Stimulated activated CD4-positive, alpha-beta T cell treated with anti-CD3 and anti-CD28 coated beads, Interleukin-1b, Interleukin-23, amount 100 ng/mL, for 48 hours (primary cell): ENCODE measurements at places on chromosomes 5 and 9.

GRCh38 chr5:111836426-111836825, 79.4 kb upstream of the NREP start:
- DNase-seq, result no peak

DNA sequence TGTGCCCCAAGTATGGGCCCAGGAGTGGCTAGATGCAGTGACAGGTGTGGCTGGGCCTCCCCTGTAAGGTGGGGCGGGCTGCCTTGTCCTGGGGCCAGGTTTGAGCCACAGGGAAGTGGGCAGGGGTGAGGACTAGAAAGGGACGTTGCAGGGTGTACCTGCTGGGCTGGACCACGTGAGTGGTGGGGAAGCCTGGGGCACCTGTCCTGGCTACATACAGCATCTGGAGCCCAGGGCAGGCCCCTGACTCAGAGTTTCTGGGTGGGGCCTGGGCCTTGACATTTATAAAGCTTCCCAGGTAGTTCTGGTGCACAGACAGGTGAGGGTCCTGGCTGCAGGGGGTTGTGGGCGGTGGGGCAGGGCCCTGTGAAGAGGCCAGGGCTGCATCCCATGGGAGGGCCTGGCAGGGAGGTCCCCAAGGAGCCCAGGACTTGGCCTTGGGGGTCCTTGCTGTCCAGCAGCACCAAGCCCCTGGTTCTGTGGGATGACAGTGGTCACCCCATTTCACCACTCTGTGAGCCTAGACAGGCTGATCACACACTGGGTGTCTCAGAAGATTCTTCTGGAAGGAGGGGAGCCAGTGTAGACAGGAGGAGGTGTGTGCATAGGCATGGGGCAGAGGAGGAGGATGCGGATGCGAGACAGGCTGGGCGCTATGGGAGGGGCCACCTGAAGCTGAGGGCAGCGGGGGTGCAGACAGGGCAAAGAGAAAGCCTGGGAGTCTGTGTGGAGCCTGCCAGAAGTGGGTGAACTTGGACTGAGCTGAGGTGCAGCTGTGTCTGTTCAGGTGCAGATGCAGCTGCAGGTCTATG, 94.0 kb downstream of the PHF2 start:
- DNase-seq, result peak; percentile 22

DNA sequence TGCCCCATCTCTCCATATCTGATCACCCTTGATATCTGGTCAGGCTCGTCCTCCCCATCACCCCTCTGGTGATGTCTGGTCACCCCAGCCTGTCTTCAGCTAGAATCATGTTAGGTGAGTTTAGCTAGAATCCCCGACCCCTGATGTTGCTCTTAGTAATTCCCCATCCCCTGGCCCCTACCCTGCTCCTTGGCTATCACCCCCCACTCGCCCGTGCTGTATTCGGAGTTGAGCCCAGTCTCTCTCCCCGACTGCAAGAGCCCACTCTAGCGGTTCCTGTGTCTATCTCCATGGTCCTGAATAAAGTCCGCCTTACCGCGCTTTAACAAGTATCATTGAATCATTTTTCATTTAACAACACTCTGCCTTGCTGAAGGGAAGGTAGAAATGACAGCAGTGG, 33.7 kb downstream of the ADAMTS2 start:
- no peak for DNase-seq

DNA sequence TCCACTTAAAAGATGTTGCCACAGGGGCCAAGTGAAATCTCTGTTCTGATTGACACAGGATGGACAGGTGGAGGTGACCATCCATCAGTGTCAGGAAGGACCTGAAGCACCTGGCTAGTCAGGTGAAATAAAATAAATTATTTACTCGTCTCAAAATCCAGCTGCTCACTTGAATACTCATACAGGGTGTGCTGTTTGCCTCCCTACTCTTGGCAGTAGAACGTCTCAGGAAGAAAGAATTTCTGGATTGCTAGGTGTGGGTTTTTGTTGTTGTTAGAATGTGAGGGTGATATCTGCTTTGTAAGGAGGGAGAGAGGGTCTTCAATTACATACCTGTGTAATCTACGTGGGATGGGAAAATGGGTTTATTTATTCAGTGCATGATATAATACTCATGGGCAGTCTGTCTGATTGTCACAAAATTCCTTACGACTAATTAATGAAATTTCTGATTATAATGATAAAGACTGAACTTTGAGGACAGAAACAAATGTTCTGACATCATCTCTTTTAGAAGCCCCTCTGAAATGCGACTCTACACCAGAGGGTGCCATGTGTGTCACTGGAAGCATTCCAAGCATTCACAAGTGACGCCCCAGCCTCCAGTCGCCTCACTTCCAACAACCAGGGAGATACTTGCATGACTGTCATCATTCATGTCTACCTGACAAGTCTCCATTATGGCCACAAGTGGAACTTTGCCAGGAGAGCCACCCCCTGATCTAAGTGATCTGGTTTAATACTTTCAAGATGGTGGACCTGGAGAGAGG, 218.4 kb downstream of the GAPVD1 start:
- no peak for DNase-seq

DNA sequence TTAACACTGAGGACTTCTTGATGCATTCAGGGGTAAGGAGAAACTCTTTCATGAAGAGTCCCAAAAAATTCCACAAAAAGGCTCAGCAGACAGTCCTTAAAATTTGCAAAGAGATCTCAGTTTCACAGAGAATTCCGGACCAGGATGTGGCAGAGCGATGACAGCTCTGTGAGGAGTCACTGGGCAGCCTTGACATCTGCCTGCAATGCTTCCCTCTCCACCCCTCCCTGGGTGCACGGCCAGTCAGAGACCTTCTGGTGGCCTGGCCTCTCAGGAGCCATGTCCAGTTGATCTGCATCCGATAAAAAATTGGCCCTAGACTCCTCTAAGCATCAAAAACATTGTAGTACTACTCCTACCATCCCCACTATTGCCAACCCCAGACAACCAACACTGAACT, 76.8 kb downstream of the MACROH2A1 start:
- DNase-seq, result no peak

DNA sequence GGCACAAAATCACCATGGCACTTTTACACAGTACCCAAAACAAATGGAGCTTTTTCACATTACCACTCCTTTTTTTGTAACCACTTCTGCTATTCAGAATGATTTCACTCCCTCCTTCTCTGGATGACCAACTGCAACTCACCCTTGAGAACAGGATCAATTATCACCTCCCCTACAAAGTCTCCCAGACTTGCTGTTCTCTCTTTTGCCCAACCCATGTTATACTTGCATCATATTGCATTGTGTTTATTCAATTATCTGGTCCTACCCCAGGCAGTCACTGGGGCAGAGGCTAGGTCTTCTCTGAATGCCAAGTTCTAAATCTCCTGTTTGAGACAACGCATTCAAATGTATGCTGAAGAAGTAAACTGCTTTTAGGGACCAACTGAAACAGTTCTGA, 96.0 kb downstream of the GPR21 start:
- DNase-seq, result no peak

DNA sequence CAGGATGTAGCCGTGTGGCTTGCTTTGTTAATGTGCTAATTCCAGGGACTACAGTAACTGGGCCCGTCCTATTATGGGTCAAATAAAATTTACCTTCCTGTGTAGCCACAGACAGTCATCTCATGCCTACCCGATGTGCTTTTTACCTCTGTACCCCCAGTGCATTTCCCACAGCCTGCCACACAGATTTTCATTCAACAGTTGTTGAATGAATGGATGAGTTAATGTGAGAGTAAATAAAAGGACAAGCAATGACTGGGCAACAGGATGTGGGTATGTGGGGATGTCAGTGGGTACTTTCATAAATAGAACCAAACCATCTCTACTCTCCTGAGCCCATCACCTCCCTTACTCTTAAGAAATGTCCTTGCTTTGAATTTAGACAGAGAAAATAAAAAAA, 441.2 kb upstream of the ZNF462 start:
- no peak for DNase-seq

DNA sequence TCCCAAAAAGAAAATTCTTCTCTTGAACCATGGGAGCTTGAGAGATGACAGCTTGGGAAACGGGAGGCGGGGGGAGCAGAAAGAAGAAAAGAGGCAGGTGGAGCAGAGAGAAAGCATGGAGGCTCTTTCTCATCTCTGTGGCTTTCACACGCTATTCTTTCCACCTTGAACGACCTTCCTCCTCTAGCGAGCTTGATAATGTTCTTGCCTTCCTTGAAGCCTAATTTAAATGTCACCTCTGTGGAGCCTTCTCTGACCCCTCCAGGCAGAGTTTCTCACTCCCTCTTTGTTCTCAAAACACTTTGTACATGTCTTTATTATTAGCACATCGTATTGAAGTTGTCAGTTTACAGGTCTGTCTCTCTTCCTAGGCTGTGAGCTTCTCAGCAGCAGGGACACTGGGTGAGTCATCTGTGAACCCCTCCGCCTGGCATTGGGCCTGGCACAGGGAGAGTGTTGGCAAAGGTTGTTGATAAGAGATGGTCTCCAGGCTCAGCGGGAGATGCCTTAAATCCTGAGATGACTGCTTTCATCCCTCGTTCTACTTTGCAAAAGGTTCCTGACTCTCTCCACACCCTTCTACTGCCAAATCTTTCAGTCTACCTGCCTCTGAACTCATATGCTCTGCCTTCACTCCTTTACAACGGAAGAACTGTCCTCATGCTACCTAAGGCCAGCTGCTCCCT, 14.1 kb upstream of the STRBP start:
- DNase-seq, result no peak

- DNase-seq, result no peak
Measured at GRCh38 chr5:102772273-102772672, 17.2 kb downstream of the PAM start.

DNA sequence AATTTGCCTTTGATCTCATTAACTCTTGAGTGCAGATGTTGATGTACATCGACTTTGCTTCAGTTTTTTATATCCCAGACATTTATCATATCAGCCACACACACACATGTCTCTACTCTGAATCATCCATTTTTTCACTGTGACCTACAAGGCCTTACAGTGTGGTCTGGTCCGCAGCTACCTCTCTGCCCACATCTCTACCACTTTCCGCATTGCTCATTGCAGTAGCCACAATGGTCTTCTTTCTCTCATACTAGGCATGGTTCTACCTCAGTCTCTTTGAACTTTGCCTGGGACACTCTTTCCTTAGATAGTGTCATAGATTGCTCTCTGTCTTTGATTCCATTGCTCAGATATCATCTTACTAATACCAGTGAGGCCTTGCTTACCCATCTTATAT, 87.9 kb upstream of the FSD1L start:
- DNase-seq, result peak; percentile 77

- DNase-seq, result no peak
Measured at GRCh38 chr5:22908129-22908528, 55.0 kb upstream of the CDH12 start.

DNA sequence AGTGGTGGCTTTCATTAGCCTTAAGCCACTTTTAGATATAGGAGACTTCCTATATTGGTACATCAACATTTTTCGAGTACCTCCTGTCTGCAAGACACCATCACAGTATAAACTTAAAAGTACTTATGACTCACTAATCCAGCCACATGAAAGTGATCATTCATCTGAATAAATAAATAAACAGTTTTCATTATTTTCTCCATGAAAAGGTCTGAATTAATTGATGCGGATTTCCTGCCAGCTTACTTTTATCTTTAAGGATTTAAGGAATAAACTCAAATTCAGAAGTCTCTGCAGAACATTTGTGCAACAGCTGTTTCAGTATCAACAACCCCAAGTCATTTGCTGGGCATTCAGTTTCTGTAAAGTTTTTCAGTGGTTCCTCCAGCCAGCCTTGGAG, 4.0 kb downstream of the SAP30L start:
- DNase-seq, result no peak

- DNase-seq, result no peak
Measured at GRCh38 chr5:139183502-139183901, 14.7 kb downstream of the SIL1 start.

DNA sequence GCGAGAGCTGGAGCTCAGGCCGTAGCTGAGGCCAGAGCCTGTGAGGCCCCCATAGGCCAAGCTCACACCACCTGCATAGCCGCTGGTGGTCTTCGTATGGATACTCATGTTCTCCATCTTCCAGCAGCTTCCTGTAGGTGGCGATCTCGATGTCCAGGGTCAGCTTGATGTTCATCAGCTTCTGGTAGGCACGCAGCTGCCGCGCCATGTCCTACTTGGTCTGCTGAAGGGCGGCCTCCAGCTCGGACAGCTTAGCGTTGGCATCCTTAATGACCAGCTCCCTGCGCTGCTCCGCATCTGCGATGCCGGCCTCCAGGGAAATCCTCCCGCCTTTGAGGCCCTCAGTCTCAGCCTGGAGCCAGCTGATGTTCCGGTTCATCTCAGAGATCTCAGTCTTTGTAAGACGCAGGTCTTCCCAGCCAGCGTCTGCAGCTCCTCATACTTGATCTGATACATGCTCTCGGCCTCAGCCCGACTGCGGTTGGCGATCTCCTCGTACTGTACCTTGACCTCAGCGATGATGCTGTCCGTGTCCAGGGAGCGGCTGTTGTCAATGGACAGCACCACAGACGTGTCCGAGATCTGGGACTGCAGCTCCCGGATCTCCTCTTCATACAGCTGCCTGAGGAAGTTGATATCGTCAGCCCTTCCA, 172.1 kb downstream of the PPP2R2B start:
- no peak for DNase-seq

DNA sequence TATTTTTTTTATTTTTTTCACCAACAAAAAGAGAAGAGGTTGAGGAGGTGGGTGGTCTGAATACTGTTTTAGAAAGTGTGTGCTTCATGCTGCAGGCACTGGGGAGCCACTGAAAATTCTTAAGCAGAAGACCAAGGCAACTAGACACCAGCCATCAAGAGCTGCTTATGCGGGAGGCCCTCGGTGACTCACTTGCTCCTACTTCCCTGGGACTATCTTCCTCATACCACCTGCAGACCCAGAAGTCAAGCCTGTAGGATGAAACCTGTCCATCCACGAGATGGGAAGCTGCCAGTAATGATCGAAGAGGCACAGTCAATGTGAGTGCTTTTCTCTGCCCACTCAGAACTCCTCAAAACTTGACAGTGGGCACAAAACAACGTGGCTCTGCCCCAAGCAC, 125.8 kb upstream of the SLC44A1 start:
- DNase-seq, result no peak

DNA sequence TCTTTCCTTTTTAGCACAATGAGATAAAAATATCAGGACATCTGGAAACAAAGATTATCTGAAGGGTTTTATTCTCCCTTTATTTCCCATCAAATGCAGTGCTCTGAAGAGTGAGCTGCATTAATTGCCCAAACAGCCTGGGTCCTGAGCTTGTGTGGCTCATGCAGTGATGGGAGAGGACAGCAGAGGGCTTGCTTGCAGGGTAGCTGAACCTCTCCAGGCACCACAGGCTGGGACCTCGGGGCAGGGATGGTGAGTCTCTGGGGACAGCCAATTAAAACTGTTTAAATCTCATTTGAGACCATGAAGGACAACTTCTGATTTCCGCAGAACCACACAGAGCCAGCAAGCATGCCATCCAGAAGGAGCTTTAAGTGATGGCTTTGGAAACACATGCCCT, 71.2 kb downstream of the PLAC8L1 start:
- no peak for DNase-seq
